Midbrain (tissue), 1 donor: ENCODE measurements at places on chromosomes 3 and 15.

- no peak for DNase-seq
Observed at GRCh38 chr15:100172356-100173024, 169.3 kb downstream of the ADAMTS17 start.

DNA sequence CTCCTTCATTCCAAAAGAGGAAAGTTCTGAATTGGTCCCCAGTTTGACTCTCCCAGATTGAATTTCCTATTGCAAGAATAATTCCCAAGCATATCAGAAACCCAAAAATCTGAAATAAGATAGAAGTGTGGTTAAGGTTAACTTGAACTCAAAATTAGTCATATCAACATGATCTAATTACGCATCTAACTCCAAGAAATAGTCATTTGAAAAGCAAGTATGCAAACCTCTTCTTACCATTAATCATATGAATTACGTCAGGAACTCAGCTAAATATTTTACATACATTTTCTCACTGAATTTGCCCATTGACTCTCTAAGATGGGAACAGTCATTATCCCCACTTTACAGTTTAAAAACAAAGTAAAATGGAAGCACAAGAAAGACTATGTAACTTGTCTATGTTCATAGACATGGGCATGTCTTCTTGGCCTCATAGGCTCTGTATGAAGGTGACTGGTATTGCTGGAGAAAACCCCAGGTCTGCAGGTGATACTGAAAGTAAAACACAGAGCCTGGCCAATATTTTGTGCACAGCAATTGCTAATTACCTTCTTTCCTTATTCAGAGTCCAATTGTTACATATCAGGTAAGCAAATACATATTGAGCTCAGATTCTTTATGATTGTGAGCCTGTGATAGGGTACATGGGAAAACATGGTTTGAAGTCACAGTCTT lies 139.2 kb downstream of the ATP8B4 start:
- no peak for DNase-seq

DNA sequence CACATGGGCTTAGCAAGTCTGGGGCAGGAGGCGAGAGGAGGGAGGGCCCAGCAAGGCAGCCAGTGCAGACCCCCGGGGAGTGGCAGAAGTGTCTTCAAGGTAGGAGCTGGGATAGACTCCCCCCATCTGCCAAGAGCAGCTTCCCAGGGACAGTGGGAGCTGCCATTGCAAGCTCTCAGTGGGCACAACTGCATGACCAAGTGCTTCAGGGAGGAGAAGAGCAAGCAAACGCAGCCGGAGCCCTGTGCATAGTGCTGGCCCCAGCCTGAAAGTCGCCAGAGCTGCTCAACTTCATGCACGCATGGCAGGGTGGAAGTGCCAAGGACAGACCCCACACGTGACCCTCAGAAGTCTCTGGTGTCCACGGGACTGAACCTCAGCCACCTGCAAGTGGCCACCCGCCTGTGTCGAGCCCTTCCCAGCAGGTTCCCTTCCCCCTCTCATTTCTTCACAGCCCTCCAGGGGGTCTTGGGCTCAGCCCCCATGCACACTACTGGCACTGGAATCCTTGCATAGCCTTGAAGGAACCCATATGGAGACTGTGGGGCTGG lies 89.4 kb downstream of the PLXNA1 start:
- DNase-seq: no peak

GRCh38 chr15:98561169-98561941 lies 87.0 kb upstream of the IGF1R start:
- no peak for DNase-seq

GRCh38 chr3:102020735-102021134 lies 171.4 kb downstream of the NFKBIZ start:
- DNase-seq: no peak

- DNase-seq: no peak
Observed at GRCh38 chr3:176741664-176742047, 455.6 kb downstream of the TBL1XR1 start.

DNA sequence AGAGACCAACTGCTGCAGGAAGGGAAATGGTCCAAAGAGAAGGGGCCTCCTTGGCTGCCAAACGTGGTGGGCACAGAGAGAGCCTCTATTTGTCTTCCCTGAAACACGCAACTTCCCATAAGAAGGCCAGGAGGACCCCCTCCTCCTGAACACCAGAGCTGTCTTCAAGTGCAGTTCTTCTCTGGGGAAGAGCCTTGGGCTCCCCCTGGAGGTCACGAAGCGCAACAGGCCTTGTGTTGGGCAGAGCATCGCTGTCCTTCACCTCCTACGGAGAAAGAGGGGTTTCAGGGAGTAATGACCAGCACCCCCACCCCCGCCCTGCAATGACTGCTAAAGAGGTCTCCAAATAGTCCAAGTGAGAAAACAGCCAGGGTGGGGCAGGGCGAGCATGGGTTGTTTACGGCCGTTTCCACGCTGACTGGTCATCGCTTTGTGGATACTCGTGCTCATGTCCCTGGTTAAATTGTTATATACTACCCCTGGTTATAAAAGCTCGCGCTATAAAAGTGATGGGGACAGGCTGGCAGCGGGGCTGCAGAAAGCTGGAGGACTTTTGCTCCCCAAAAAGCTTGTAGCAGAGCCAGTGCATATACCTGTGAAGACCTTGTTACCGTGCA lies 397.5 kb upstream of the ATP10A start:
- peak; percentile 9 for DNase-seq

GRCh38 chr15:40959331-40960141 lies 6.3 kb downstream of the CHAC1 start:
- no peak for DNase-seq

GRCh38 chr3:148077318-148077923 lies 620.3 kb upstream of the AGTR1 start:
- DNase-seq: peak; percentile 29

DNA sequence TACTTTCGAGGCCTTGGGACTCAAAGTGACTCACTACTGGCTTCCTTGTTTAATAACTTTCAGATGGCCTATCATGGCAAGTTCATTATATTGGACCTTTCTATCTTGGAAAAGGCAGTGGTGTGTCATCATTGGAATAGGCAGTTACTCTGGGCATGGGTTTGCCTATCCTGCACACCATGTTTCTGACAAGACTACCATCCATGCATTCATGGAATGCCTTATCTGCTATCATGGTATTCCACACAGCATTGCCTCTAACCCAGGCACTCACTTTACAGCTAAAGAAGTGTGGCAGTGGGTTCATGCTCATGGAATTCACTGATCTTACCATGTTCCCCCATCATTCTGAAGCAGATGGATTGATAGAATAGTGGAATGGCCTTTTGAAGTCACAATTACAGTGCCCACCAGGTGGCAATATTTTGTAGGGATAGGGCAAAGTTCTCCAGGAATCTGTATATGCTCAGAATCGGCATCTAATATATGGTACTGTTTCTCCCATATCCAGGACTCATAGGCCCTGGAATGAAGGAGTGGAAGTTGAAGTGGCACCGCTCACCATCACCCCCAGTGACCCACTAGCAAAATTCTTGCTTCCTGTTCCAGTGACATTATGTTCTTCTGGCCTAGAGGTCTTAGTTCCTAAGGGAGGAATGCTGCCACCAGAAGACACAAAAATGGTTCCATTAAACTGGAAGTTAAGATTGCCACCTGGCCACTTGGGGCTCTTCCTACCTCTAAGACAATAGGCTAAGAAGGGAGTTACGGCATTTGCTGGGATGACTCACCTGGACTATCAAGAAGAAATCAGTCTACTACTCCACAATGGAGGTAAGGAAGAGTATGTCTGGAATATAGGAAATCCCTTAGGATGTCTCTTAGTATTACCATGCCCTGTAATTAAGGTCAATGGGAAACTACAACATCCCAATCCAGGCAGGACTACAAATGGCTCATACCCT lies 1161.4 kb downstream of the SI start:
- no peak for DNase-seq
